ENCODE measurements at places on chromosomes 5 and 9.

DNA sequence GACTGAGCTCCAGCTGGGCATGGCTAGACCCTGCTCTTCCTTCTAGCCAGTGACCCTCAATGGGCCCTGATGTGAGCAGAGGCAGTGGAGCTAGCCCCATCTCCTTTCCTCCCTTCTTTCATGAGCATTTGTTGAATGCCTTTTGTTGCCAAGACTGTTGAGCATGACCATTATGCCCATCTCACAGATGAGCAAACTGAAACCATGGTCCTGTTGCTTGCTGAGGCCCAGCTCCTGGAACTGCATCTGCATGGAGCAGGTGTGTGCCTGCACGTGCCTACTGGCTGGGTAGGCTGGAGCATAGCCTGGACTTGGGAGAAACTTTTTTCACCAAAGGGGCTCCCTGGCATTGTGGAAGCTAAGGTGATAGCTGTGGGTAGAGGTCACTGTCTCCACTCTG is 3.0 kb upstream of the WNK2 start:
- no peak for DNase-seq

- no peak for DNase-seq
These were observed 456 bp downstream of the ZNF79 start for GRCh38 chr9:127424676-127424999.

DNA sequence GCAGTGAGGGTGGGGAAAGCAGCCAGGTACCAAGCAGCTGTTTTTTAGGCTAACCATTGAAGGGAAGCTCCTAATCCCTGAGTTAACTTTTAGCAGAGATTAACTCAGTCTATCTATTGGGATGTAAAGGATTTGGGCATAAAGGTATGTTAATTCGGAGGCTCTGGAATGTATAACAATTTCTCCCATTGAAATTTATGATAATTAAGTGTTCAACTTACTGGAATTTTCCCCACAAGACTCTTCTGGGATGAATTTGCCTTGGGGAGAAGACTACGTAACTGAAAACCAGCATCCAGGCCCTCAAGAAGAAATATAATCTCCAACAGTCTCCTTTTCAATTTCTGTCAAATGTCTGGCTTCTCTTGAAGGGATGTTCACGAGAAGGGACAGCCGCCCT is 23.6 kb downstream of the ZFP62 start:
- no peak for DNase-seq

- no peak for DNase-seq
These were observed 114.8 kb downstream of the TLE4 start for GRCh38 chr9:79686381-79687130.

DNA sequence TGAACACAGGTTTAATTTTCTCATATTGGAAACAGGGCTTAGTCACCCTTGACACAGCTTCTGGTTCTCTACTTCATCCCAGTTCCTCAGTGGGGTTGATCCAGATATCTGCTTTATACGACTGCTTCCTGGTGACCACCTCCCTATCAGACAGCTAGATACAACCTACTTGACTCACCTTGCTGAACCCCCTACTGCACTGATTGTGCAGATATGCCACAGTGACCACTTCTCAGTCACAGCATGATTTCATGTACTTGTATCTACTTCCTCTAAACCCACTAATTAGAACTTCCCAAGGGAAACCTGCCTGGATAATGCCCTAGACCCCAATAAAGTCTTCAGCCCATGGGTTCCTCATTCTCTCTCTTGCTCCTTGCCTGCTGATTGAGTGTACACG is 18.4 kb upstream of the RFK start:
- DNase-seq, result no peak

- no peak for DNase-seq
These were observed 4.6 kb upstream of the SAR1B start for GRCh38 chr5:134637116-134637721.

DNA sequence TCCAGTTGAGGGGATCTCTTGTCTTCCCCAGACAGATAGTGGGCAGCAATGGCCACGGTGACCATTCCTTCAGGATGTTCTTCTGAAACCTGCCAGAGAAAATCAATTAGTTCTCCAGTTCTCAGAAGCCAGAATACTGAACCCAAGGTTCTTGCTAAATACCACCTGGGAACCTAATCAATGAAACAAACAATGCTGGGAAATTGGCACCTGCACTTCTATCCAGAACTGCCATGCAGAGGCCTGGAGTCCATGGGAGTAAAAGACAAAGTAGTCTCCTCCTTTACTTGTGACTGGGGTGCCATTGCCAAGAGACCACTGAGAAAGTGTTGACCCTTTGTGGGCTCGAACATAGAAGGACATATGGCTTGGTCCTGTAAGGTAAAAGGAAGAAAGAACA is 45.7 kb downstream of the ERMP1 start:
- DNase-seq, result no peak

GRCh38 chr5:148791696-148792095 is 34.7 kb upstream of the ADRB2 start:
- no peak for DNase-seq

GRCh38 chr5:29230591-29230990 is 1962.9 kb upstream of the CDH6 start:
- no peak for DNase-seq

- DNase-seq, result no peak
These were observed 4.9 kb downstream of the FSTL4 start for GRCh38 chr5:133607451-133607850.

GRCh38 chr5:76196886-76197489 is 113.8 kb downstream of the SV2C start:
- no peak for DNase-seq

GRCh38 chr9:133635533-133636531 is at the start of gene DBH:
Gene DBH, plus strand, starts transcription at chr9:133636363. Its CDS starts 9 bp downstream, at chr9:133636372.
- no peak for DNase-seq

- no peak for DNase-seq
These were observed 49.7 kb downstream of the RECK start for GRCh38 chr9:36086442-36086841.

DNA sequence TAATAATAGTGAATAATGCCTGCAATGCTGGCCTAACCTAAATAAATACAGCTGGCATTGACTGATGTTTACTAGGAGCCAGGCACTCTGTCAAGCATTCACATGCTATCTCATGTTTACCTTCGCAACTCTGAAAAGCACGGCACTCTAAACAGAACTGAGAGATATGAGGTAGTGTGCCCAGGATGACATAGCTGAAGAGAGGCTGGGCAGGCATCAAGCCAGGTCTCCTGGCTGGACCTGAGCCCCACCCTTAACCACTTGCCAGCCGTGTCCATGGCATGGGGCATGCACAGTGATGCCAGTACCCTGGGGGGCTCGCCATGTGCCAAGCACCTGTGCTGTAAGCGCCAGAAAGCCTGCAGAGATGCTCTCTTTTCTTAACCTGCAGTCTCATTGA is 119.4 kb upstream of the MVB12B start:
- DNase-seq, result no peak

All from NCI-H146 (cell line).